ENCODE measurements at places on chromosomes 2 and 18. TPM values are rescaled to one million over a fixed set of nuclear protein-coding genes. Genes with fewer than 3 reads are reported as not detected.

The RNU2-63P gene
- not detected for total RNA-seq

The VWA3B gene
- not detected for total RNA-seq

The KCNJ3 gene
- total RNA-seq = not detected

The SIX2 gene
- total RNA-seq = not detected

The IL1R1 gene
- total RNA-seq = 87.9 TPM

The POTEJ gene
- not detected for total RNA-seq

The ECEL1 gene
- 0.54 TPM for total RNA-seq

The HOXD1 gene
- total RNA-seq = 0.13 TPM

The PROM2 gene
- total RNA-seq = 0.22 TPM

The OTOS gene
- total RNA-seq = not detected

The GCG gene
- total RNA-seq = not detected

The COL5A2 gene
- total RNA-seq = 962 TPM

The TMEM182 gene
- total RNA-seq = 1.0 TPM

The LAMA1 gene
- total RNA-seq = 6.2 TPM

The DOK6 gene
- 0.76 TPM for total RNA-seq

The TOGARAM2 gene
- not detected for total RNA-seq

The MYO5B gene
- not detected for total RNA-seq

The G6PC2 gene
- not detected for total RNA-seq

The UGT1A1 gene
- not detected for total RNA-seq

The ABCG8 gene
- not detected for total RNA-seq

The GKN2 gene
- total RNA-seq = not detected

The CYP27C1 gene
- 0.65 TPM for total RNA-seq

The BBS5 gene
- total RNA-seq = 8.0 TPM

The FER1L5 gene
- total RNA-seq = not detected

The TCF23 gene
- total RNA-seq = not detected

The GULP1 gene
- 11.9 TPM for total RNA-seq

The DPP4 gene
- total RNA-seq = 39.9 TPM

The PGAP1 gene
- total RNA-seq = 6.3 TPM

The LONRF2 gene
- total RNA-seq = under 0.01 TPM

The PMAIP1 gene
- 5.3 TPM for total RNA-seq

The CXCR4 gene
- total RNA-seq = not detected

The SLC30A3 gene
- total RNA-seq = not detected

The ITGB6 gene
- not detected for total RNA-seq

The HK2 gene
- 24.2 TPM for total RNA-seq

The WDR35 gene
- total RNA-seq = 7.3 TPM

All from GM23248 (cell line).